Mesothelial cell of epicardium (in vitro differentiated cells): ENCODE measurements at places on chromosomes 13 and 19. TPM values are rescaled to one million over a fixed set of nuclear protein-coding genes. Genes with fewer than 3 reads are reported as not detected.

Gene PNMA8B
- 3.0 to 3.2 TPM (median 3.1 TPM) in 3 replicates for total RNA-seq

Gene SRRM5
- 0.36 to 0.63 TPM (median 0.58 TPM) in 3 replicates for total RNA-seq

Gene CLDN10
- 1.1 to 2.0 TPM (median 1.5 TPM) in 3 replicates for total RNA-seq

Gene ZNF208
- total RNA-seq, result not detected in 3 replicates

Gene PSG1
- not detected in 3 replicates for total RNA-seq

Gene MBD3L2
- total RNA-seq, result not detected in 3 replicates

Gene POU2F2
- 0.65 to 0.93 TPM (median 0.66 TPM) in 3 replicates for total RNA-seq

Gene ZNF780A
- total RNA-seq, result 14.6 to 17.3 TPM (median 17.0 TPM) in 3 replicates

Gene MCEMP1
- not detected in 3 replicates for total RNA-seq

Gene ZNF285
- total RNA-seq, result 9.8 to 11.6 TPM (median 11.2 TPM) in 3 replicates

Gene DACT3
- total RNA-seq, result 48.4 to 50.4 TPM (median 48.8 TPM) in 3 replicates

Gene OR2Z1
- not detected in 3 replicates for total RNA-seq

Gene NALCN
- 2.1 to 2.5 TPM (median 2.2 TPM) in 3 replicates for total RNA-seq

Gene S1PR2
- 34.6 to 36.9 TPM (median 34.9 TPM) in 3 replicates for total RNA-seq

Gene CYP2A6
- total RNA-seq, result 0.27 to 0.40 TPM (median 0.34 TPM) in 3 replicates

Gene NKPD1
- 0.54 to 1.1 TPM (median 0.71 TPM) in 3 replicates for total RNA-seq

Gene HSPBP1
- 28.9 to 30.4 TPM (median 29.1 TPM) in 3 replicates for total RNA-seq

Gene ZFR2
- 2.6 to 3.6 TPM (median 3.0 TPM) in 3 replicates for total RNA-seq

Gene HSH2D
- 0.27 to 0.38 TPM (median 0.32 TPM) in 3 replicates for total RNA-seq

Gene MEF2B
- 1.4 to 2.9 TPM (median 2.8 TPM) in 3 replicates for total RNA-seq

Gene ELAVL3
- total RNA-seq, result 0.07 to 0.63 TPM in 2 of 3 replicates, not detected in the other

Gene THSD1
- 1.3 to 1.6 TPM (median 1.5 TPM) in 3 replicates for total RNA-seq

Gene NLRP5
- not detected in 3 replicates for total RNA-seq

Gene CPB2
- not detected in 3 replicates for total RNA-seq

Gene C2CD4C
- total RNA-seq, result 7.8 to 8.1 TPM (median 7.9 TPM) in 3 replicates

Gene UCHL3
- total RNA-seq, result 28.1 to 30.5 TPM (median 28.5 TPM) in 3 replicates

Gene ZNF439
- 6.2 to 8.8 TPM (median 6.4 TPM) in 3 replicates for total RNA-seq

Gene CATSPERD
- total RNA-seq, result not detected in 3 replicates

Gene SPHK2
- 25.3 to 28.6 TPM (median 27.7 TPM) in 3 replicates for total RNA-seq

Gene ZNF541
- 0.13 to 0.81 TPM (median 0.18 TPM) in 3 replicates for total RNA-seq

Gene B3GNT8
- total RNA-seq, result 4.5 to 5.1 TPM (median 4.9 TPM) in 3 replicates
